CD4-positive, alpha-beta T cell treated with Interleukin-15 for 4 hours (primary cell): ENCODE measurements at places on chromosomes 6 and 20.

GRCh38 chr6:153538491-153538890 lies 407.4 kb upstream of the RGS17 start:
- DNase-seq = no peak

DNA sequence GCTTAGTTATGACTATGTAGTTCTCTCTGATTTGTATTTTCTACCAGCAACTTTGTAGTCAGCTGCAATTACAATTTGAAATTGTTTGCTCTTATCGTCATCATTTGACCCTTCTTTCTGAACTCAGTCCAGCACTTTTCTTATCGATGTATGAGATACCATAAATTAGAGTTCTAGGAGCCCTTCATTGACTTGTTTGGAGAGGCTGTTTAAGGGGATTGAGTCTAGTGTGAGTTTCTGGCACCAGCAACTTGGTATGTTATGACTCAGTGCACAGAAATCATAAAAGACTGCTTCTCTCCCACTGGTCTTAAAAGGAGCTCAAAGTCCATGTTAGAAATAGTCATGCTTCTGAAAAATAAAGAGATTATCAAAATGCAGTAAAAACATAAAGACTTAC lies 190.3 kb downstream of the TENT5A start:
- no peak for DNase-seq

DNA sequence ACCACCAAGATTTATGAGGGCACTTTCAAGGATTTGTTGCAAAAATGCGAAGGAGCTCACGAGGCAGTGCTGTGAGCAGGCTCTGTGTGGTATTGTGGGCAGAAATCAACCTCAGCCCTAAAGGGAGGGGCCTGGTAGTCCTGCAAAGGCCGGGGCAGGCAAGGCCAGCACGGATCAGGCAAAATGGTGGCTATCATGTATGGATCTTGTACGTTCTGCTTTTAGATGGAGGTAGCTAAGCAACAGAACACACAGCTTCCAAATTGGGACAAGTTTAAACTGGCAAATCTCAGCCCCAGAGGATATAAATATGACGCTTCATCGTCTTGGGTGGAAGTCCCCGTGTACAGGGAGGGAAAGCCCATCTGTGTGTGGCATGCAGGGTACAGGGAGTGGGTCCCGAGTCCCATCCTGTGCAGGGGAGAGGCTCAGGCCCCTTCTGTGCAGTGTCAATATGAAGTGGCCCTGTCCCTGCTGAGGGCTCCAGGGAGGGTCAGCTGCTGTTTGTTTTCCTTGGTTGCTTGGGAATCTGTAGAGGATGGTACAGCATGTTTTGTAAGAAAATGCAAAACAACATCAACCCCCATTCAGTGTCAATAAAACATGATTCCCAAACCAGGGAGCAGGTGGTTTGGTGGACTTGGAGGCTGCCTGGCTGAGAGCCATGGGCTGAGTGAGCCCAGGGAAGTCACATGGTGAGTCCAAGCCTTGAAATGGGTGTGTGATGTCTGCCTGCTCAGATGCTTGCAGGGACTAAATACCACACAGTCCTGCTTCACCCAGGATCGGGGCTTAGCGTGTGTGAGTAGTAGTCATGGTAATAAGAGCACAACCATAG lies 113.0 kb downstream of the SYCP2 start:
- no peak for DNase-seq

DNA sequence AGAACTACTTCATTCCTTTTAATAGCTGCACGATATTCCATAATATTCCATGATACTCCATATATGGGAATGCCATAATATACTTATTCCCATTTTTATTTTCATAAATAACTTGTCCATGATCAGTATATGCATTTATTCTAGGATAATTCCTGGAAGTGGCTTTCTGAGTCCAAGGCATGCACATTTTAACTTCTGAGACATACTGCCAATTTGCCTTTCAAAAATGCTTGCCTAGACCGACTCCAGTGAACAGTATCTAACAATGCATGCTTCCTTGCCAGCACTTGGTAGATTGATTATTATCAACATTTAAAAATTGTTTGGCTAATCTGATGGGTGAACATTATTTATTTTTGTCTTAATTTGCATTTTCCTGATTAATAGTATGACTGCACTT lies 54.0 kb downstream of the SPTLC3 start:
- no peak for DNase-seq

DNA sequence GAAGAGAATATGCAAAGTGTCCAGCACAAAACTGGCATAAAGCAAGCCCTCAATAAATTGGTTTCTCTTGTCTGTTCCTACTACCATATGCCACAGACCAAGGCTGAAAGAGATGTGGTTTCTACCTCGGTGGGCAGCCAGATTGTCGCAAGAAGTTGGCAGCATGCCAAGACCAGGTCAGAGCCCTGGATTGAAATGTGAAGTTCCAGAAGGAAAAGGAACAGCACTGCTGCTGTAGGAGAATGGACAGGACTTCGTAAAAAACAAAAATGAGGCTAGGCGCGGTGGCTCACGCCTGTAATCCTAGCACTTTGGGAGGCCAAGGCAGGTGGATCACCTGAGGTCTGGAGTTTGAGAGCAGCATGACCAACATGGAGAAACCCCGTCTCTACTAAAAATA lies 22.1 kb downstream of the MRPL14 start:
- DNase-seq = no peak

DNA sequence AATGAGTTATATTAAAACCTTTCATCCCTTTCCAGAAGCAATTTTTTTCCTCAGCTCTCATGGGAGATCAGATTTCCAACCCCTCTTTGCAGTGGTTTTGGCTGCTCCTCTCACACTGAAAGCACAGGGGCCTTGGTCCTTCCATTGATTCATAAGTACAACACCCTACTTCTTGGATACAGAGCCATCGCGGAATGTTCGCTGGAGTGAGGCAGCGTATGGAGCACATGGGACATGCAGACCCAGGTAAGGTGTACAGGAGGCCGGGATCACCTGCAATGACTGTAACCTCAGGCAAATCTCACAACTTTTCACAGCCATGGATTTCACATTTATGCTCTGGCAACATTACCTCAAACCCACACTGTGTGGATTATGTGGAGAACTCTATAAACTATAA lies 75.2 kb upstream of the HEY2 start:
- DNase-seq = no peak

DNA sequence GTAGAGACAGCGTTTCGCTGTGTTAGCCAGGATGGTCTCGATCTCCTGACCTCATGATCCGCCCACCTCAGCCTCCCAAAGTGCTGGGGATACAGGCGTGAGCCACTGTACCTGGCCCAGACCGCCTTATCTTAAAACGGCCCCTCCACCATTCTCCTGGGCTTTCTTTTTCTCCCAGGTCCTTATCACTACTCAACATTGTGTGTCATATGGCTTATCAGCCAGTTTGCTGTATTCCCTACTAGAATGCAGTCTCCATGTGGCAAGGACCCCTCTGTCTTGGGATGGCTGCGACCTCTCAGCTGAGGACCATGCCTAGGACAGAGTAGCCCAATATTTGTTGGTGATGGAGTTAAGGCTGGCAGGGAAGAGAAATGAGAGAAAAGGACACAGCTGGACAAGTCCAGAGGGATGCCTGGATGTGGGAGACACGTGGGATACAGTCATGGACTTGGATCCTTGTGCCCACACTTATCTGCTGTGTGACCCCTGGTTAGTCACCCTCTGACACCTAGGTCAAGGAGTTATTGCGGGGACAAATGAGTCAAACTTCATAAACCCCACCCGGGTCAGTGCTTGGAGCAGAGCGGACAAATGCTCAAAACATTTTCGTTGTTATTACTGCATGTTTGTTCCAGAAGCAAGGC lies 24.0 kb downstream of the ADA start:
- no peak for DNase-seq

- no peak for DNase-seq
These were observed 131.9 kb upstream of the SYNDIG1 start for GRCh38 chr20:24337551-24337950.

- DNase-seq = no peak
These were observed 205.9 kb upstream of the TAB2 start for GRCh38 chr6:149111556-149112115.

GRCh38 chr6:79526897-79527296 lies 10.3 kb downstream of the LCA5 start:
- no peak for DNase-seq

GRCh38 chr6:10557913-10558312 lies 36.8 kb downstream of the GCNT2 start:
- no peak for DNase-seq

DNA sequence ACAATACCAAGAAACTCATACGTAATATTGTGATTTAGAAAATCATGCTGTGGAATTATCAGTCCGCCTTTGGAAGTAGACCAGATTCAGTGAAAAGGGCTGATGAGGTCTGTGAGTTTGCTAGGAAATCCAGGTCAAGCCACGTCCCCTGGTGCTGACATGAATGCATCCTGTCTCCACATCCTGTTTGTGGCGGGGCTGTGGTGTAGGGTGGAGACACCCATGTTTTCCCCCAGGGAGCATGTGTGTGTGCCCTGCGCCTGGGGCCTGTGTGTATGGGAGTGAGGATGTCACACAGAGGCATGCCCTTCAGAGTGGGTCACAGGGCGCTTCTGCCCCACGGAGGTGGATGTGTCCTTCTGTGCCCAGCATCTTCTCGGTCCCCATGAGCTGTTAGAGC lies 109.1 kb downstream of the SASH1 start:
- DNase-seq = no peak

- no peak for DNase-seq
These were observed 70.9 kb downstream of the QKI start for GRCh38 chr6:163485388-163485851.

DNA sequence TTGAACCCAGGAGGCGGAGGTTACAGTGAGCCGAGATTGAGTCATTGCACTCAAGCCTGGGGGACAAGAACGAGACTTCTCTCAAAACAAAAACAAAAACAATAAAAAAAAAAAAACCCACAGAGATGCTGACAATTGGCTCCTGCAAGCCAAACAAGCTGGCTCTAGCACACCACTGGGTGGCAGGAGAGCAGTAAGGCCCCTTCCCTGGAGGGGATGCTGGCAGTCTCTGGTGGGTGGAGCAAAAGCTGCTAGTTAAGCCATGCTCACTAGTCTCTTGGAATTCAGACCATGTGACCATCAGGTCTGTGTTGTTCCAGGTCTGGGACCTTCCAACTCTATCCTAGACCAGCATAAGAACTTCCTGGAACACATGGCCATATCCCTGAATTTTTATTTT lies 18.9 kb upstream of the DSN1 start:
- no peak for DNase-seq

DNA sequence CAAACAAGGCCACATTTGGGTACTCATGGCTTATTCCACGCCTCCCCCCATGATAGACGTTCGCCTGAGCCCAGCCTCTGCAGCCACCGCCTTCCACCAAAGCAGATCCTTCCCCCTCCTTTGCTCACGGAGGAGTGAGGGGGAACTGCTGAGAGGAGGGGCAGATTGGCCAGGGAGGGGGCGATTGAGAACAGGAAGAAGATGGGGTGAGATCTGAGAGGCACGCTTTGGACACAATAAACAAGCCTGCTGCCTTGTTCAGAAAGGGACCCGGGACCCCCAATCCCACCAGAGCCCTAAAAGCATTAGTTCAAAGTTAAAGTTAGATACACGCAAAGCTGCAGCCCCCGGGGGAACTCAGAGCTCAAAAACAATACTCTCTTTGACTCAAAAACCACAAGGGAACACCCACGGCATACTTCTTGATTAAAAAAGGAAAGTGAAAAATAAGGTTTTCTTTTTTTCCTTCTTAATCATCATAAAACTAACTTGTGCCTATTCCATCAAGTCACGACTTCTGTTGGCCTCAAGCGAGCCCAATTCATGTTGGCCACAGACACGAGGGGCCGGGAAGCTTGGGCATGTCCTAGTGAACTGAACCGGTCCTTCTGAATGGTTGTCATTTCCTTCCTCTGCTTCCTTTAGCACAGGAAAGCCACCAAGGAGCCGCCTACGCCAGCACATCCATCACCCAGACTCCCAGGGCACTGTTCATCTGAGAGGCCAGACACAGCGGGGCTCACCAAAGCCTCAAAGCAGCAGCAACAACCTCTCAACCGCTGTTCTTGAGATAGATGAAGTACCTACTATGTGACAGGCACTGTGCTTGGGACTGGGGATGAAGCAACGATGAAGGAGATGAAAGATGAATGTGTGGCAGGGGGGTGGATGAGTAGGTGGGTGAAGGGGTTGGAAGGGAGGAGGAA lies 44.7 kb downstream of the NFATC2 start:
- DNase-seq = peak; percentile 35

DNA sequence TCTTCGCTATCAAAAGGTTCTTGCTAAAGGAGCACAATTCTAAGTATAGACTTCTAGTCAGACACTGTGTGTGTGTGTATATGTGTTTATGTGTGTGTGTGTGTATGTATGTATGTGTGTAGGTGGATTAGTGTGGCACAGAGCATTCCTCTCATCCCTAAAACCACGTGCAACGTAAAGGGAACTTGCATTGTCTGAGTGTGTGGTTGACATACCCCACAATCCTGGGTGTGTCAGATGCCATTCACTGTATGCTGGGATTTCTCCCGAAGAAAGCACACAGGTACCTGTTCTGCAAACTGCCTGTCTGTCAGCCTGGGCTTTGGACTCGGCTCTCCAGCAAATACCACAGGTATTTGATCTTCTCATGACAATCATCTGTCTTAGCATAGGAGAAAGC lies 42.3 kb upstream of the TBC1D7 start:
- DNase-seq = no peak
